CD4-positive, alpha-beta memory T cell (primary cell): ENCODE measurements at places on chromosomes 1 and 21. TPM values are rescaled to one million over a fixed set of nuclear protein-coding genes. Genes with fewer than 3 reads are reported as not detected.

The LZIC gene
- total RNA-seq: 34.8 TPM

DNA sequence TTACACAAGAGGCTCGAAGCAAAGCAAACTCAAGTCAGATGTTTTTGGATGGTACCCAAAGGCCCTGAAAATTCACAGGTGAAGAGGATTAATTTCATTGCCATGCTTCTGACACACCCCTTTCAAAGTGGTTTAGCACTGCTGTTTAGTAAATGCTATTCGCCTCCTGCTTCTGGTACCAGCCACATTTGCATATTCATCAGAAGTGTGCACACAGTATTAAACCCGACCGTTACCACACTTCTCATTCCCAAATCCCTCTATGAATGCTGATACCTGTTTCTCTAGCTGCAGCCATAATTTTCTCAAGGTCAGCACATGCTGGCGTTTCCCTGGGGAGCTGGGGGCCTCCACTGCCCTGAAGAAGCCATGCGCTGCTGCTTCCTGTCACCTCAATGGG, 179.8 kb upstream of the DAB1 start:
- H3K27me3 ChIP-seq: no peaks in the 10 kb centered on the region
- no peaks in the 10 kb centered on the region for H3K4me1 ChIP-seq
- no peak overlapping the region for H3K27ac ChIP-seq
- no peaks in the 10 kb centered on the region for H3K36me3 ChIP-seq
- DNase-seq: no peak

The CLIC6 gene
- 0.67 TPM for total RNA-seq

The ACTA1 gene
- not detected for total RNA-seq

The PLA2G5 gene
- total RNA-seq: not detected
